Activated CD8-positive, alpha-beta T cell treated with anti-CD3 and anti-CD28 coated beads, Interleukin-2, amount 10 ng/mL, durations not matched to agents 7 days and 5 days (primary cell): ENCODE measurements at places on chromosomes 13 and 19. TPM values are rescaled to one million over a fixed set of nuclear protein-coding genes. Genes with fewer than 3 reads are reported as not detected.

LILRA1 gene
- total RNA-seq, result not detected

OR4F17 gene
- total RNA-seq, result not detected

NCR1 gene
- total RNA-seq, result 0.47 TPM

ARGLU1 gene
- 86.6 TPM for total RNA-seq

MBD3L2 gene
- not detected for total RNA-seq

ZNF554 gene
- total RNA-seq, result 2.1 TPM

KLK3 gene
- not detected for total RNA-seq

S1PR5 gene
- total RNA-seq, result 0.95 TPM

KIR2DL1 gene
- not detected for total RNA-seq

PLIN5 gene
- not detected for total RNA-seq

EPN1 gene
- 63.6 TPM for total RNA-seq

PDX1 gene
- total RNA-seq, result not detected

FSD1 gene
- 27.7 TPM for total RNA-seq

MKNK2 gene
- 348 TPM for total RNA-seq

CGB8 gene
- total RNA-seq, result not detected

PPP1R13L gene
- 13.4 TPM for total RNA-seq

CYP2S1 gene
- total RNA-seq, result 0.83 TPM
